ENCODE measurements at places on chromosomes 3 and 15.

DNA sequence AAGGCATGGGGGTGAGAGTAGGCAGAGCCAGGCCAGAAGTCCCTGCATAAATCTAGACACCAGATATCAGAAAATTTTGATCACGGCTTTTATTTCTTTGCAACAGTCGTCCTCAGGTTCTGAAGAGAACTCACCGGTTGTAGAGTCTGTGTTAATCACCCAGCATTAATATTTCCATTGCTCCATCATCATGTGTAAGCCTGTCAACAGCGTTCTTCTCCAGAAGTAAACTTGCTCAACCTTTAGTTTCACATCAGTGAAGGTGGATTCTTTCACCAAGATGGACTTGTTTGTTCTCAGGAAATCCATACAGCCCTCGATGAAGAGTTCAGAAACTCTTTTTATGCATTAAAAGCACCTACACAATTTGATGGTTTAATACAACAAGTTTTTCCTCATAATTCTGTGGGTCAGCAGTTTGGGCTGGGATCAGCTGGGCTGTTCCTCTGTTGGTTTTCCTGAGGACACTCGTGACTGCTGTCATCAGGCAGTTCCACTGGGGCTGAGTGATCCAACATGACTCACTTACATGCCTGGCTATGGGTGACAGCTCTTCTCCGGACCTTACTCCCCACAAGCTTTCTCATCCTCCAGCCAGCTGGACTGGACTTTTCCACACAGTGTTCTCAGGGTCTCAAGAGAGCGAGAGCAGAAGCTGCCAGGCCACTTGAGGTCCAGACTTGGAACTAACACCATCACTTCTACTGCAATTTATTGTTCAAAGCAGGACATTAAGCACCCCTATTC lies 303.4 kb downstream of the ZNF621 start:
- no peak for DNase-seq

- DNase-seq = no peak
Observed at GRCh38 chr3:104411757-104412156, 955.0 kb upstream of the ALCAM start.

- DNase-seq = no peak
Observed at GRCh38 chr3:25843332-25843731, 53.4 kb downstream of the OXSM start.

DNA sequence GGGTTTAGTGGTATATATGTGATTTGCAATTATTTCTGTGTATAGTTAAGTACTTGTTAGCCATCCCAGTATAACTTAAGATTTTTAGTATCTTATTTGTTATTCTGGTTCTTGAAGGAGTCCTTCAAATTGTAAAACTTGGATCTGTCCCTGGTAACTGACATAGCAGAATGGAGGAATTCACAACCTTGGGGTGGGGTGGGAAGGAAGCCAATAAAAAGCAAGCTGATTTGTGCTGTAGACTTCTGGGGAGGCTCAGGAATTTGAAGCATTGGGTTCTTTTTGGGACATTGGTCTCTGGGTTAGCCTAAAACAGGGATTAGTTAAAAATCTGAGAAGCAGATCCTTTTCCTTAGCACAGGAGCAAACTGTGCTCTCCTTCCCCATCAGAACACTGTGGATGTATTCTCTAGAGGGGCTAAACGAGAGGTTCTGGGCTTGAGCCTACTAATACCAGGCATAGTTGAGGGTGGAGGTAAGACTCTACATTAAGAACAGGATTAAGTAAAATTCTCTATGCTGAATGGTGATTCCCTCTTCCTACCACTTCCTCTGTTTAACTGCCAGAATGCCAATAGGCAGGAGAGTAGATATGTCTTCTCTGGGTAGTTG lies 42.2 kb downstream of the GMPS start:
- DNase-seq = no peak

DNA sequence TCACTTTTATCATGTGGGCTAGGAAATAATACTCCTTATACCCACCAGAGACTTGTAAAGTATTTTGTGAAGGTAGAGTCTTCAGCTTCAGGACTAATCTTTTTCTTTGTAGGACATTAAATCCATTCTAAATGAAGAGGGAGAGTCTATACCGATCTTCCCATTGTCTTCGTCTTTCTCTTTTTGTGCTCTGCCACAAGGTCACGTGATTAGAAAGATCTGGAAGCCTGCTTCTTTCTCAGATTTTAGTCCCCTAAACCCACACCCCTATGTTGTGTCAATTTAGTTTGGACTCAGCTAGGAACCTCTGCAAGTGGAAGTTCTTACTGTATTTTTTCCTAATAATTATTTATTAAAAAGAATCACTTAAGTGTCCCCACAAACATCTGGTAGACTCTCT lies 507.3 kb downstream of the PYDC2 start:
- no peak for DNase-seq

- DNase-seq = no peak
Observed at GRCh38 chr3:64796607-64797399, 109.0 kb upstream of the ADAMTS9 start.

DNA sequence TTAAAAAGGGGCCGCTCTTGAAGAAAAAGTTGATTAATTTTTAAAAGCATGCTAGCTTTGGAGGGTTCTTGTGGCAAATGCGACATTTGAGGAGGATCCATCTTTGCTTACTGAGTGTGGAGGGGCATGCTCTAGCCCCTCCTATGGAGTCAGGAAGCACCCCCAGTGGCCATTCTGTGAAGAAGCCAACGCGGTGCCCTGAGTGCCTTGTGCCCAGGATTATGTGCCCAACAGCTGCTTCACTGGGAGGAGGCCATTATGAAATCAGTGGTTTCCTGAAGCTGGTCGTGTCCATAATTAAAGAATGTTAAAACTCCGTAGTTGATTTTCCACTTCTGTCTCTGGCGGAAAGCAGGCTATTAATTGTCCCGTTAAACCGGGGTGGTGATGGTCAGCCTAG lies 69.1 kb upstream of the TNFAIP8L3 start:
- DNase-seq = no peak
